Stimulated activated naive B cell treated with anti-CD40 and anti-IgM and Interleukin-4, amounts not matched to agents 10 μg/mL and 1 μg/mL and 100 μg/mL, for 72 hours (primary cell): ENCODE measurements at places on chromosomes 12 and 14.

GRCh38 chr12:130163461-130164215 lies 1.4 kb downstream of the FZD10 start:
- DNase-seq, result no peak

GRCh38 chr14:72597252-72598233 lies 296.4 kb downstream of the DPF3 start:
- DNase-seq, result no peak

- DNase-seq, result no peak
Observed at GRCh38 chr14:61355892-61356325, 34.5 kb downstream of the PRKCH start.

DNA sequence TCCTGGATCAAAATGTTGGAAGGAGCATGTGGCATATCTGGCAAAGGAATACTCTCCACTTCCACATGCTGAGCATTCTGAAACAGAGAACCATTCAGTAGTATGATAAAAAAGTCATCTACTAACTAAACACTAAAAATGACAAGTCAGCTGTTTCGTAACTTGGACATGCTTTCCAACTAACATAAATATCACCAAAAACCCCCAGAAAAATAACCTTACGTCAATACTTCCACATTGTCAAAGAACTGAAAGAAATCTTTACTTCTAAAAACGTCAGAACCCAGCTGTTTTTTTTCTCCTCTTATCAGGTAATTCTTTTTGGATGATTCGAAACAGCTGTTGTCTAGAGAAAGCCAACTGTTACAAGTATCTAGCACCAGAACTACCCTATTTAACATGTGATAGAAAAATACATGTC lies 8.2 kb downstream of the WBP11 start:
- no peak for DNase-seq

GRCh38 chr14:95359994-95360826 lies 40.5 kb upstream of the CLMN start:
- DNase-seq, result no peak

GRCh38 chr12:15719230-15719629 lies 70.0 kb downstream of the EPS8 start:
- DNase-seq, result no peak

DNA sequence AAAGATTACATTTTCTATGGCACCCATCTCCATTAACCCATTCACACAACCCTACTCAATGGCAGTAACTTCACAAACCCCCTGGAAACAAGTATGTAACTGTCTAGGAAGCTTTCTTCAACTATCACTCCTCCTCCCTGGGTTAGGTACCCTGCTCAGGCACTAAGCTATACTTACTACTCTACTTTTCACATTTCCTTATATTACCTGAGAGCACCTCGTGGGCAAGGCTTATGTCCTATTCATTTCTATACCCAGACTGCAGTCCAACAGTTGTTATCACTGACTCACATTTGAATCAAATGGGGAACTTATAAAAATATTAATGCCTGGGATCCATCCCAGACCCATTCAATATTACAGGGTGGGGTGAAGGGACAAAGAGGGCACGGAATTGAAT lies 4.6 kb downstream of the PAWR start:
- DNase-seq, result no peak

GRCh38 chr12:96828169-96828789 lies 78.8 kb upstream of the NEDD1 start:
- DNase-seq, result no peak

- no peak for DNase-seq
Observed at GRCh38 chr12:56591126-56591525, 39.0 kb downstream of the BAZ2A start.

- DNase-seq, result no peak
Observed at GRCh38 chr14:24843494-24843893, 206.5 kb downstream of the STXBP6 start.

GRCh38 chr12:6791931-6792520 lies 2.7 kb downstream of the CD4 start:
- DNase-seq, result no peak

DNA sequence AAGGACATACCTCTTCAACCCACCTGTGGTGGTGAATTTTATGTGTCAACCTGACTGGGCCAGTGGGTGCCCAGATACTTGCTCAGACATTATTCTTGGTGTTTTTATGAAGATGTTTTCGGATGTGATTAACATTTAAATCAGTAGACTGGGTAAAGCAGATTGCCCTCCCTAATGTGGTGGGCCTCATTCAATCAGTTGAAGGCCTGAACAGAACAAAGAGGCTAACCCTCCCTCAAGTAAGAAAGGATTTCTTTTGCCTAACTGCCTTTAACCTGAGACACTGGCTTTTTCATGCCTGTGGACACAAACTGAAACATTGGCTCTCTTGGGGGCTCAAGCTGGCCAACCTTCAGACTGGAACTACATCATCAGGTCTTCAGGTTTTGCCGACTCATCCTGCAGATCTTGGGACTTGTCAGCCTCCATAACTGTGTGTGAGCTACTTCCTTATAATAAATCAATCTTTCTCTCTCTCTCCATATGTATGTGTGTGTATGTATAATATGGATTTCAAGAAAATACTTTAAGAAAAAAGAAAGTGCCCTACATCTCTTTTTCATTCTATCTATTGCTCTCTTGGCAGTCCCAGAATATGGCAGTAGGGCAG lies 39.4 kb downstream of the RTN1 start:
- no peak for DNase-seq

GRCh38 chr14:61193476-61193875 lies 87.7 kb downstream of the TMEM30B start:
- DNase-seq, result no peak

- peak; percentile 65 for DNase-seq
Observed at GRCh38 chr12:124477107-124477915, 90.1 kb downstream of the NCOR2 start.

DNA sequence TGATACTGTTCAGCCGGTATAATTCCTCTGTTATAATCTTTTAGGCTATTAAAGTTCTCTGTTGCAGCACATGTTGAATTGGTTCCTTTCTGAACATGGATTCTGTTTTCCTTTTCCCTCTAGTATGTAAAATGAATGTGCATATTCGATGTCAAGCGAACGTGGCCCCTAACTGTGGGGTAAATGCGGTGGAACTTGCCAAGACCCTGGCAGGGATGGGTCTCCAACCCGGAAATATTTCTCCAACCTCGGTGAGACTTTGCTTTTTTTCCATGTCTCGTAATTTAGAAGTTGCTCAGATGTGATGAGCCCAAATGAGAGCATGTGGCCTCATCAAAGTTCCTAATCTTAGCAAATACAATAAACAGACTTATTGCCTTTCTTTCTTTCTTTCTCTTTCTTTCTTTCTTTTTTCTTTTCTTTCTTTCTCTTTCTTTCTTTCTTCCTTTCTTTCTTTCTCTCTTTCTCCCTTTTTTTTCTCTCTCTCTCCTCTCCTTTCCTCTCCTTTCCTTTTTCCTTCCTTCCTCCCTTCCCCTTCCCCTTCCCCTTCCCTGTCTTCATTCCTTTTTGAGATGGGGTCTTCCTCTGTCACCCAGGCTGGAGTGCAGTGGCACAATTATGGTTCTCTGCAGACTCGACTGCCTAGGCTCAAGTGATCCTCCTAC lies 131.9 kb downstream of the PRKCH start:
- no peak for DNase-seq

DNA sequence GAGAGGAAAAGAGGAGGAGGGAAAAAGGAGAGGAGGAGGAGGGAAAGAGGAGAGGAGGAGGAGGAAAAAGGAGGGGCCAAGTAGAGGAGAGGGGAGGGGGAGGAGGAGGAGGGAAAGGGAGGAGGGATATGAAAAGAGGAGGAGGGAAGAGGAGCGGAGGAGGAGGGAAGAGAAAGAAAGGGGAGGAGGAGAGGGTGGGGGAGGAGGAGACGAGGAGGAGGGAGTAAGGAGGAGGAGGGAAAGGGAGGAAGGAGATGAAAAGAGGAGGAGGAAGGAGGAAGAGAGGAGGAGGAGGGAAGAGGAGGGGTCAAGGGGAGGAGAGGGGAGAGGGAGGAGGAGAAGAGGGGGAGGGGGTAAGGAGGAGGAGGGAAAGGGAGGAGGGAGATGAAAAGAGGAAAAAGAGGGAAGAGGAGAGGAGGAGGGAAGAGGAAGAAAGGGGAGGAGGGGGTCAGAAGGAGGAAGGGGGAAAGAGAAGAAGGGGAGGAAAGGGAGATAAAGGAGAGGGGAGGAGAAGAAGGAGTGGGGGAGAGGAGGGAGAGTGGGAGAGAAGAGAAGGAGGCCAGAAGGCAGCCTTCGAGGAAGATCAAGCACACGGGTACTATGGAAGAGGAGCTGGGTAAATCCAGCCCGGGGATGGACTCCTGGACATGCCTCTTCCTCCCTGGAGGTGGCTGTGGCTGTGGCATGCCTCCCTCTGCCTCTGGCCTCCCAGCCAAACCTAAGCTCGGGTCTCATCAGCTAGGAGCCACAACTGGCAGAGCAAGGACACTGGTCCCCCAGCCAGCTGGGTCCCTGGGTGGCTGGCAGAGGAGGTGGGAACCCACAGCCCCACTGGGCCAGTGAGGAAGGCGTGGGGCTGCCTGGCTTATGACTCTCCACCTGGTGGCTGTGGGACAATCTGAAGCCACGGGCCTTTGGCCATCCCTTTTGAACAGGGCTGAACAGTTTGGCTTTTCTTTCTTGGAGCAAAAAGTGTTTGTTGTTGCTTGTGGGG lies 3.0 kb upstream of the CMKLR1 start:
- DNase-seq, result no peak

DNA sequence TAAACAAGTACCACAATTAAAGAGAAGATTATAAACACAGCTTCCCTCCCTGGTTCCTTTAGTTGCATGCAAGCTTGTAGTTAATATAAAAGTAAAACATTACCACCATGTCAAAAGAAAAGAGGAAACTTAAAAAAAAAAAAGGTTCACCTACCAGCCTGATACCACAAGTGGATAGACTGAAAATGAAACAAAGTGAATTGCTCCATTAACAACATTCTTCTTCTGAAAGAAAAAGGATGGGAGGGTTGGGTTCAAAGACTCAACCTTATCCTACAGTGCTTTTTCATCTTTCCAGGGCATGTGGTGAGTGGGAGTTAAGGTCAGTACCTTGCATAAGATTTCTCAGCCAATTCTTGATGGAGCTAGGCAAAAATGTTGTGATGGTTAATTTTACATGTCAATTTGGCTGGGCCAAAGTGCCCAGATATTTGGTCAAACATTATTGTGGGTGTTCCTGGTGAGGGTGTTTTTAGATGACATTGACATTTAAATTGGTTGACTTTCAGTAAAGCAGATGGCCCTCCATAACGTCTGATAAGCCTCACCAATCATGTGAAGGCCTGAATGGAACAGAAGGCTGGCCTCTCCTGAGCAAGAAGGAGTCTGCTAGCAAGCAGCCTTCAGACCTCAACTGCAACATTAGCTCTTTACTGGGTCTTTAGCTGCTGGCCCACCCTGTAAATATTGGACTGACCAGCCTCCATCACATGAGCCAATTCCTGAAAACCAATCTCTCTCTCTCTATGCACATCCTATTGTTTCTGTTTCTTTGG lies 28.8 kb downstream of the VCPKMT start:
- peak; percentile 17 for DNase-seq

GRCh38 chr12:386651-387050 lies 2.5 kb downstream of the KDM5A start:
- DNase-seq, result no peak

GRCh38 chr14:23300687-23301223 lies 1.9 kb downstream of the PPP1R3E start:
- DNase-seq, result no peak

DNA sequence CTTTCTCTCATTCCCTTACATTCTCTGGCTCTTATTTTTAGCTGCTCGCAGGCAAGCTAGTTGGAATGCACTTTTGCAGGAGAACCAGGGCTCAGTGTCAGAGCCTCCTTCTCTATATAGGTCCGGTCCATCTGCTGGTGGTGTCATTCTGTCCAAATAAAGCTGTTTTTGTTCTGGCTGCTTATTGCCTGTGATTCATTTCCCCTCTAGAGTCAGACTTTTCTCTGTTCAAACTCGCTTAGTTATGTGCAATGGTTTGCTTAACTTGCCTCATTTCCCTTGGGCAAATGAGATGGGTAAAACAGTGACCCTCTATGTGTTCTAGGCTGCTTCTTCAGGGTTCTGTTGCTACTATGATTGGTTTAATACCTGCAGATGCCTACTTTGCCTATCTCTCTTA lies 2.9 kb downstream of the SMARCD1 start:
- DNase-seq, result no peak

DNA sequence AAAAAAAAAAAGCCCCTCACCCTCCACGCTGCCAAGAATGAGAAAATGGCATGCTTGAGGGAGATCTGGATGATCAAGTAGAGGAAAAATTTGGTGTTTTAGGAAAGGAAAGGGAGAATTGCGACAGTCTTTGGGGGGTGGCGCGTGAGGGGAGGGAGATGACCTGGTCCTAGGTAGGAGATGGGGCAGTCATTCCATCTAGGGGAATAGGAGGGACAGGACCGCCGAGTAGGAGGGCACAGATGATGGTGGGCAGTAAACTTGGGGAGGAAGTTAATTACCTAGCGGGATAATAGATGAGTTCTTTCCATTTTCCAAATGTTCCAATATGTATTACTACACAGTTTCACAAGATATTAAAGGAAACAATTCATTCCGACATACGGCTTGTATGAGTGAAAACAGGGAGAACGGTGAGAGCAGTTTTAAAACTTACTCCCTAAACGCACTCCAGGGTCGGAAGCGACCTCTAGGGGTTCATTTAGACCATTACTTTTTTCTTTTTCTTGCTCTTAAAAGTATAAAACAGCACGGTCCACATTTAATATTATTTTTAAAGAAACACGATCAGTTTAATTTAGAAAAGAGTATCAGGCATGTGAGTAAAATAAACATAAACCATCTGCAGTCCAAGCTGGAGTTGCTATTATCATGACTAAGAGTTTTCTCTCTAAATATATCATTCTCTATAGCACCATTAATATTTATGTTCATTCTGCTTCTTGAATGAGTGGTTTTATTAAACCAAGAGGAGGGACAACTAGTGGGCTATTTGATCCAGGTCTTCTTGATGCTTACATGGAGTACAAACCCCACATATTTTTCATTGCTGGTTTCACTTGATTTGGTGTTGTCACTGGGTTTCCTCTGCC lies 3.0 kb upstream of the FNTB start:
- no peak for DNase-seq

DNA sequence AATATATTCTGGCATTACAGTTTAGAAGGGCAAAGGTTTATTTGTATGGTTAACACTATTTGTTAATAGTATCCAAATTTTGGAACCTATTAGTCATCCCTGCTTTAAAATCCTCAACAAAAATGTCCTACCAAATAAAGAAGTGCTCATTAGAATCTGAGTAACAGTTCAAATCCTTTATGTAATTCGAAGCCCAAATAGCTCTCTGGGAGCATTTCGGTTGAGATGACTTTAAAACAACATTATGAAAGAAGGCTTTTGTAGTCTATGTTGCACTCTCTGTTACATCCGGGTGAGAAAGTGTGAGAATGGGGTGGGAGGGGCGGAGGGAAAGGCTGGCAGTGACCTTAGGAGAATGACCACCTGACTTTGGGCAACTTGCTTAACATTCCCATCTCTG lies 59.7 kb downstream of the SLC38A1 start:
- DNase-seq, result no peak
